GM19239 (cell line): ENCODE measurements at places on chromosomes 7 and 10.

GRCh38 chr10:61943674-61944378 is 42.3 kb downstream of the ARID5B start:
- DNase-seq: no peak

GRCh38 chr10:31194986-31195385 is 124.0 kb upstream of the ZEB1 start:
- no peak for DNase-seq

DNA sequence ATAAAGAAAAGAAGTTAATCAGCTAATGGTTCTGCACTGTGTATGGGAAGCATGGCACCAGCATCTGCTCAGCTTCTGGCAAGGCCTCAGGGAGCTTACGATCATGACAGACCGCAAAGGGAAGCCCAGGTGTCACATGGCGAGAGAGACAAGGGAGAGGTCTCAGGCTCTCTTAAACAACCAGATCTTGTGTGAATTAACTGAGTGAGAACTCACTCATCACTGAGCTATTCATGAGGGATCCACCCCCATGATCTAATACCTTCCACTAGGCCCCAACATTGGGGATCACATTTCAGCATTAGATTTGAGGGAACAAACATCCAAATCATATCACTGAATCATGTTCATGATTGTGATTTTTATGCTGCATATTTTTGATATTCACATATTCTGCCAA is 5.8 kb downstream of the USP54 start:
- no peak for DNase-seq

DNA sequence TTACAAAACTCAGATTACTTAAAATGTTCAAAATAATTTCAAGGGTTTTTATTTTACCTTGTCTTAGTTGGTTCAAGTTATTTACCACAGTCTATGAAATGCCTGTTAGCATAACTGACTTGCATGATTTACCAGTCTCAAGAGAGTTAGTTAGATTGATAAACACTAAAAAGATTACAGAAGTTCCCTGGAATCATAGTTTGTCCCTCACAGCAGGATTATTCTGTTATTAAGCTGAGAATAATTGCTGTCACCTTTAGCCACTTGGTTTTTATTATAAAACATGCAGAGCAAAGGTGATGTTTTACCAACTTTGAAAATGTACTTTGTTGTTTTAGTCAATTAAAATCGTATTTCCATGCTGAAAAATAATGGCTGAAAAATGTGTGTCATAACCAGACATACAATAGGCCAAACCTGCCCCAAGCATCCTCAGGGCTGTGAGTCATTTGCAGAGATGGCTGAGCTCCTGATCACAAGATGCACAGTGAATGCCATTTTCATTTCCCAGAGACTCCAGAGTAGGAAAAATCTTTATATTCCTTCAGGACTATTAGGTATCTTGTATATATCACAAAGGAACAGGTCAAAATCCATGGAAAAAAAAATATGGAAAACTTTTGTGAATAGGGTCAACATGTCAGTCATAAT is 87.8 kb upstream of the DKK1 start:
- DNase-seq: no peak

DNA sequence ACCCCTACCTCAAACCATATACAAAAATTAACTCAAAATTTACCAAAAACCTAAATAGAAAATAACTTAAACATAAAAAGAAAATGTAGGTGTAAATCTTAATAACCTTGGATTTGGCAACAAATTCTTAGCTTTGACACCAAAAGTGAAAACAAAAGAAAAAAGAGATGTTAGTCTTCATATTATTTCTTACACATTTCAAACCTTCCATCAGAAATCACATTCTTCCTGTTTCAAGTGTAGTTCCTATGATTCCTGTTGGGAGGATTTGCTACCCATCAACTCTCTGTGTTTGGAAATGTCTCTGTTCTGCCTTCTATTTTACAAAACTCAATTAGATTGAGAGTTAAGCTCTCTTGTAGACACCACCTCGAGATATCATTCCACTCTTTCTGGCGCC is 62.0 kb downstream of the GNA12 start:
- no peak for DNase-seq

DNA sequence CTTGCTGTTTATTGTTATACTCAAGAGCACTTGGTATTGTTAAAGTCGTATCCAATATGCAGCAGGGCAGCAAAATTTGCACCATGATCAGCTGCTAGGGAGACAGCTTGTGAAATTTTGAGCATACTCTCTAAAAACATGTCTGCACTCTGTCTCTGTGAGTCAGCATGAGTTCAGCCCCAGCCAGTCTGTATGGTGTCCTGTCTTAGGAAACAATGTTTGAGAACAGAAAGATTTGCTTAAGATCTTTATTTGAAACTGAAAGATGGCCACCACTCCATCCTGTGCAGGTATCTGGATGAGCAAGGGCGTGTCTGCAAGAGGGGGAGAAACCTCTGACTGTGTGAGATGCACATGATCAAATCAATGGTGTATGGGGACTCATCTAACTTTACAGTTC is 97.1 kb downstream of the GNAI1 start:
- DNase-seq: no peak
